ENCODE measurements at places on chromosomes 6 and 20. TPM values are rescaled to one million over a fixed set of nuclear protein-coding genes. Genes with fewer than 3 reads are reported as not detected.

The FAM217A gene
- total RNA-seq = not detected

The EEF1E1 gene
- 18.9 TPM for total RNA-seq

GRCh38 chr6:108947114-108947854 lies 99.1 kb downstream of the ARMC2 start:
- no peaks in the 10 kb centered on the region for H3K27me3 ChIP-seq
- no peaks in the 10 kb centered on the region for H3K36me3 ChIP-seq
- no peak overlapping the region for H3K4me3 ChIP-seq
- H3K4me1 ChIP-seq = peaks cover 27% of the 10 kb centered on the region

- no peaks in the 10 kb centered on the region for H3K27me3 ChIP-seq
- no peaks in the 10 kb centered on the region for H3K36me3 ChIP-seq
- H3K4me3 ChIP-seq = no peak overlapping the region
These were observed 67.8 kb upstream of the ANKEF1 start for GRCh38 chr20:9966966-9967365.

- no peak overlapping the region for H3K4me3 ChIP-seq
- no peaks in the 10 kb centered on the region for H3K27me3 ChIP-seq
- DNase-seq = no peak
- no peaks in the 10 kb centered on the region for H3K4me1 ChIP-seq
These were observed 77.7 kb downstream of the EFHC1 start for GRCh38 chr6:52497652-52498408.

DNA sequence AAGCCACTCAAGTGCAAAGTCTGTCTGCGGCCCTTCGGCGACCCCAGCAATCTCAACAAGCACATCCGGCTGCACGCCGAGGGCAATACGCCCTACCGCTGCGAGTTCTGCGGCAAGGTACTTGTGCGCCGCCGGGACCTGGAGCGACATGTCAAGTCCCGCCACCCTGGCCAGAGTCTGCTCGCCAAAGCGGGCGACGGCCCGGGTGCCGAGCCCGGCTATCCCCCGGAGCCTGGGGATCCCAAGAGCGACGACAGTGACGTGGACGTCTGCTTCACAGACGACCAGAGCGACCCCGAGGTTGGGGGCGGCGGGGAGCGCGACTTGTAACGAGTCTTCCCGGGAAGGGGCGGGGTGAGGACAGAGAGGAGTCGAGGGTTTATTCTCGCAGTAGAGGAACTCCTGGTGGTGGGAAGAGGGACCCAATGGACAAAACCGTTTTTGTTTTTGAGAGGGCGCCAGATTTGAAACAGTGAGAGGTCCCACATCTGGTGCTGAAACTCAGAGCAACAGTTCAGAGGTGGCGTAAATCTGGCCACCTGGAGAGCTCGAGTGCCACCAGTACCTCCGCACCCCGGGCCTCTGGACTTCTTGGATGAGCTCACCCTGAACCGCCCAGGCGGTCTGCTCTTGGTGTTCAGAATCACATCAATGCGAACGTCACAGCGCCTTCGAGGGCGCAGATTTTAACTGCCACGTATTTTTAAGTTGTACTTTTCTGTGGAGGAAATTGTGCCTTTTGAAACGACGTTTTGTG lies 8.0 kb downstream of the PRDM13 start:
- no peak overlapping the region for H3K27ac ChIP-seq
- H3K36me3 ChIP-seq = no peaks in the 10 kb centered on the region
- H3K27me3 ChIP-seq = peaks cover 11% of the 10 kb centered on the region
- DNase-seq = no peak

The MLIP gene
- total RNA-seq = 4.5 TPM

DNA sequence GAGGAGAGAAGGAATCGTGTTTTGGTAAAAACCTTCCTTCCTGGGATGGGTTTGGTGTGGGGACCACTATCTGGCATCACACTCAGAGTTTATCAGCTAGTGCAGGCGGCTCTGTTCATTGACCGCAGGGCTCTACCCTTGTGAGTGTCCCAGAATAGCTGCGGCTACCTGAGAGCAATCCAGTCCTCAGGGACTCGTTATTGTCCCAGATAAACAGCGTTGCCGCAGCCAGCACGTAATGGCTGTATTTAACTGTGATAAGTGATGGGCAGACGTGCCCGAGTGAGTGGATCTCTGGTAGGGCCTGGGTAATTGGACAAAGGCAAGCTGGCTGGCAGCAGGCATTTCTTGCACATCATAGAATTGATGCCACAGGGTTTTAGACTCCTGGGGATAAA lies 163.3 kb downstream of the SOBP start:
- no peak overlapping the region for H3K4me3 ChIP-seq
- no peak for DNase-seq

DNA sequence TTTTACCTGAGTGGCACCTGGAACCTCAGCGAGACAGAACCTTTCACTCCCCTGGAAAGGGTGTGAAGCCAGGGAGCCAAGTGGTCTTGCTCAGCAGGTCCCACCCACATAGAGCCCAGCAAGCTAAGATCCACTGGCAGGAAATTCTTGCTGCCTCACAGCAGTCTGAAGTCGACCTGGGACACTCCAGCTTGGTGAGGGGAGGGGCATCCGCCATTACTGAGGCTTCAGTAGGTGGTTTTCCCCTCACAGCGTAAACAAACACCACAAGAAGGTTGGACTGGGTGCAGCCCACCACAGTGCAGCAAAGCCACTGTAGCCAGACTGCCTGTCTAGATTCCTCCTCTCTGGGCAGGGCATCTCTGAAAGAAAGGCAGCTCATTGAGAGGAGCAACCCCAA lies 134.7 kb upstream of the RSPO3 start:
- H3K36me3 ChIP-seq = no peaks in the 10 kb centered on the region
- no peak for DNase-seq
- H3K27me3 ChIP-seq = no peaks in the 10 kb centered on the region
- H3K4me3 ChIP-seq = no peak overlapping the region
- H3K4me1 ChIP-seq = no peaks in the 10 kb centered on the region
- H3K27ac ChIP-seq = no peak overlapping the region

DNA sequence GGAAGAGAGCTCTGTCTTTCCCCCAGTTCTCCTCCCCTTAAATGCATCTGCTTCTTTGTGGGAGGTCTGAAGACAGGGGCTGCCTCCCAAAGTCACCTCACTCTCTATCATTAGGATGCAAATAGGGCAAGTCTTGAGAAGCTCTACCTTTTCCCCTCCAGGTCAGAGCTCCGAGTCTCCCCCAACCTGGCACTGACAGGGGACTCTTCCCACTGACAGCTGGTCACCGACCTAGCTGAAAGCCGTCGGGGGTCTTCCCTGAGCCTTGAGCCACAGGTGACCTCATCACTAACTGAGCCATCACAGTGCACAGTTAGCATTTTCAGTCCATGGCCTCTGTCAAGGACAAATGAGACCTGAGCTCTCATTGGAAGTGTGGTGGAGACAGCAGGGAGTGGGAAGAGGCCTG lies 386.7 kb downstream of the HACE1 start:
- no peak overlapping the region for H3K4me3 ChIP-seq
- no peaks in the 10 kb centered on the region for H3K27me3 ChIP-seq
- H3K27ac ChIP-seq = no peak overlapping the region
- DNase-seq = no peak

DNA sequence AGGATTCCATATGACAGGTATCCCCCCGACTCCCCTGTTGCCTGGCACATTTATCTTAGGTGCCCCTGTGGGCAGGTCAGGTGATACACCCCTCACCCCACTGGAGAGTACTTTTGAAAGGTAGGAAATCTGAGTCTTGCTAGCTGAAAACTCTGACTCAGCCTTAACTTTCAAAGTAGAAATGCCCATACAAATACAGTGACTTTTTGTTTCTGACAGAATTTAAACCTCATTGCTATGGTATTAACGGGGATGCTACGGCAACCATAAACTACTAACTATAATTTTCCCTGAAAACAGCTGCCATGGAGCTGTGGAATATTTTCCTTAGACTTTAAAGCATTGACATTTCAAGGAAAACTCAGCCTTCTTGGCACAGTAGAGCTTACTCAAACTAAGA lies 536.0 kb downstream of the RFPL4B start:
- H3K4me1 ChIP-seq = no peaks in the 10 kb centered on the region
- no peak overlapping the region for H3K27ac ChIP-seq
- H3K36me3 ChIP-seq = no peaks in the 10 kb centered on the region

DNA sequence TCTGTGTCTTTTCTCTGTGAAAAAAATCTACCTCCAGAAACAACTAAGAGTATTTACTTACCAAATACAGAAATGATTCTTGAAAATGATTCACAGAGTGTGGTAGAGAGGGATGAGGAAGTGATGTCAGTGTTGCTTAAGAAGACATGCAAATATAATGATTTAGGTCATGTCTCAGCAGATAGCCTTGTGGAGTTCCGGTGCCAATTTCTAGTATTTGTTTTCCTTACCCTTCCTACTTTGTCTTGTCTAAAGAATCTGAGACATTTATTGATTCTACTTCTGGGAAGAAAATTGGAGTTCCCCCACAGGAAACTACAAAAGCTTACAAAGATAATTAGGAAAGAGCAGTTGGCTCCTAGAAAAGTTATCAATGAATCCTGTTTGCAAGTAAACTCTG lies 68.8 kb downstream of the GJA1 start:
- H3K4me3 ChIP-seq = no peak overlapping the region
- H3K36me3 ChIP-seq = no peaks in the 10 kb centered on the region
- no peak for DNase-seq
- no peaks in the 10 kb centered on the region for H3K27me3 ChIP-seq

The ESR1 gene
- total RNA-seq = 2.2 TPM

DNA sequence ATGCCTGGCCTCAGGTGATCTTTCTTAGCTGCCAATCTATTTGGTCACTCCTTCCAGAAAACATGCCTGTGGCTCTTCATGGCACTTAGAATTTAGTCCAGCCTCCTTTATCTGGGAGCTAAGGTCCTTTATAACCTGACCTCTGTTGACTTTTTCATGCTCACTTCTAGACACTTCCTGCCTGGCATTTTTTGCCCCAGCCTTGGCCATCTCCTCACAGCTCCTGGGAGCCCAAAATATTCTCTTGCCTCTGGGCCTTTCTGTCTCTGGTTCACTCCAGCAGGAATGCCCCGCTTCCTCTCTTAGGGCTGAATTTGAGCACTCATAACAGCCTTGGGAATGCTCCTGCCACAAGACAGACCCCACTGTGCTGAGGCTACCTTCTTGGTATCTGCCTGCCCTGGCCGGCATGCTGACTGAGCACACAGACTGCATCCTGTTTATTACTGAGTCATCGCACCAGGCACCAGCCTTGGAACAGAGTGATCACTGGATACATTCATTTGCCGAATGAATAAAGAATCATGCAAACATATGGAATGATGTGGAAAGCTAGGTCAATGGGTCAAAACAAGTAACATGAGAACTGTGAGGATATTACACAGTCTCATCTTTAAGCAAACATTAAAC lies 5.8 kb upstream of the EEF1E1 start:
- no peak overlapping the region for H3K4me3 ChIP-seq
- H3K4me1 ChIP-seq = no peaks in the 10 kb centered on the region
- no peak for DNase-seq
- H3K27ac ChIP-seq = no peak overlapping the region
- H3K27me3 ChIP-seq = no peaks in the 10 kb centered on the region

GRCh38 chr20:2066461-2067122 lies 35.0 kb upstream of the STK35 start:
- DNase-seq = no peak
- H3K27me3 ChIP-seq = peaks cover 13% of the 10 kb centered on the region
- H3K36me3 ChIP-seq = no peaks in the 10 kb centered on the region
- H3K27ac ChIP-seq = no peak overlapping the region
- H3K4me3 ChIP-seq = no peak overlapping the region

DNA sequence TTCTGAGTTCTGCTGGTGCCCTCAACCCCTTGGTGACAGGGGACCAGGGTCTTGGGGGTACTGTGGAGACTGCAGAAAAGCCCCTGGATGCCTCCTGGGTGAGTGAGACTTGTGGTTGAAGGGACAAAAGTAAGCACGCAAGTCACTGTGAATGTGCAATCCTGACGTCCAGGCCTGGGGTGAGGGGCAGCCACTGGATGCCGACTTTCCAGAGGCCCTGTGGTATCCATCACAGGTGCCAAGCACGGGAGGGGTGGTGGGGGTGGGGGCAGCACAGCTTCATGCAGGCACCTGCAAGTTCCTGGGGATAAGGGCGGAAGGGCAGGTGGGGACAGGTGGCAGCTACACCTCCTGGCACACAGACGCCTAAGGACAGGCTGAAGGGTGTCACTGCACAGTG lies 20.1 kb upstream of the UBE2V1 start:
- no peaks in the 10 kb centered on the region for H3K27me3 ChIP-seq
- no peak for DNase-seq
- peaks cover 3% of the 10 kb centered on the region for H3K4me1 ChIP-seq
- H3K4me3 ChIP-seq = no peak overlapping the region

- peaks cover 5% of the 10 kb centered on the region for H3K36me3 ChIP-seq
- no peaks in the 10 kb centered on the region for H3K27me3 ChIP-seq
- DNase-seq = peak; percentile 35
- no peak overlapping the region for H3K27ac ChIP-seq
These were observed 3.5 kb downstream of the NDUFAF5 start for GRCh38 chr20:13788167-13788834.

- no peak overlapping the region for H3K4me3 ChIP-seq
- H3K27me3 ChIP-seq = no peaks in the 10 kb centered on the region
- no peak for DNase-seq
- no peaks in the 10 kb centered on the region for H3K36me3 ChIP-seq
- no peak overlapping the region for H3K27ac ChIP-seq
These were observed 736.1 kb downstream of the HDGFL1 start for GRCh38 chr6:23305325-23305943.

DNA sequence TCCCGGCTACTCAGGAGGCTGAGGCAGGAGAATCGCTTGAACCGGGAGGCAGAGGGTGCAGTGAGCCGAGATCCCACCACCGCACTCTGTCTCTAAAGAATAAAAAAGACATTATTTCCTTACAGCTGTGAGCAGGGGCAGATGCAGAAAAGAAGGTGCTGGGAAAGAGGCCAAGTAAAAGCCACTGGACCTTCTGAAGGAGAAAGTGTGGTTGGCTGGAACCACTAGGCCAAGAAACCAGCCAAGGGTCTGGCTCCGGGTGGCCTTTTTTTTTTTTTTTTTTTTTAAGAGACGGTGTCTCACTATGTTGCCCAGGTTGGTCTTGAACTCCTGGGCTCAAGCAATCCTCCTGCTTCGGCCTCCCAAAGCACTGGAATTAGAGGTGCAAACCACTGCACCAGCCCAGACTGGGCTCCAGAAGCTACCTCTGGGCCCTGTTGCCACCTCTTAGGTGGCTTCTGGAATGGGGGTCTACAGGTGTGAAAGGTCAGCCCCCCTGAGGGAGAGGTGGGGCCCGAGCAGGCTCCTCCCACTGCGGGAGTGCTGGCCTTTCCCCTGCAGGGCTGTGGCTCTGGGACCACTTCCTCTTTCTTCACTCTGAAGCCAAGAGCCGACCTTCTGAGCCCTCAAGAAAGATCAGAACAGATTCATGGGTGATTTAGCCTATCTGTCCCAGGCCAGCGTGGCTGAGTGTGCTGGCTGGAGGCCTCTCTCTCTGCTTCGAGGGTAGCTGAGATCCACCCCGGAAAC lies at the start of gene FGD2:
TSS of gene FGD2 (plus strand) at position 595 of the 750 bp plus-strand sequence. CDS start 163 bp downstream, outside the sequence.
- DNase-seq = no peak
- H3K4me3 ChIP-seq = peak within 1 kb of the TSS; percentile 41
- no peaks in the 10 kb centered on the region for H3K4me1 ChIP-seq
- H3K27me3 ChIP-seq = no peaks in the 10 kb centered on the region

The RBM24 gene
- total RNA-seq = 2.5 TPM

GRCh38 chr20:12262747-12263146 lies 345.1 kb downstream of the BTBD3 start:
- H3K36me3 ChIP-seq = no peaks in the 10 kb centered on the region
- no peaks in the 10 kb centered on the region for H3K4me1 ChIP-seq
- H3K27me3 ChIP-seq = no peaks in the 10 kb centered on the region
- no peak overlapping the region for H3K4me3 ChIP-seq

The GGTLC1 gene
- total RNA-seq = not detected

Measured in breast epithelium (tissue), 4 donors.